Gastrocnemius medialis (tissue), 4 donors: ENCODE measurements at places on chromosomes 4 and X.

GRCh38 chr4:30068234-30068633 is 651.9 kb upstream of the PCDH7 start:
- no peak for DNase-seq

DNA sequence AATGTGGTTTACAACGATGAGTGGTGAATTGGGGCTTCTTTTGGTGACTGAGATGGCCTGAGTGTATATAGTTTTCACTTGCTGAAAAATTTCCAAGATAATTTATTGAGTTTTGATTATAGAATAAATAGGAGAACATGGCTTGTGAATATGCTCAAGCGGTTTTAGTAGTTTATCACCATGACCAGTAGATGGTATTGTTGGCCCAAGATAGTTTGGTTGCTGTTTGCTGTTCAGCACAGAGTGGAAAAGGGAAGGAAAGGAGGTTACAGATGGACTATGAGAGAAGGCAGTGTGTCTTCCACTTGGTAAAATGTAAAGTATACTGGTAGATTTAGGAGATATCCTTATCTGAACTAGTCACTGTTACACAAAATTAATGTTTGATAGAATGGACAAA is 55.8 kb upstream of the POU4F2 start:
- no peak for DNase-seq

DNA sequence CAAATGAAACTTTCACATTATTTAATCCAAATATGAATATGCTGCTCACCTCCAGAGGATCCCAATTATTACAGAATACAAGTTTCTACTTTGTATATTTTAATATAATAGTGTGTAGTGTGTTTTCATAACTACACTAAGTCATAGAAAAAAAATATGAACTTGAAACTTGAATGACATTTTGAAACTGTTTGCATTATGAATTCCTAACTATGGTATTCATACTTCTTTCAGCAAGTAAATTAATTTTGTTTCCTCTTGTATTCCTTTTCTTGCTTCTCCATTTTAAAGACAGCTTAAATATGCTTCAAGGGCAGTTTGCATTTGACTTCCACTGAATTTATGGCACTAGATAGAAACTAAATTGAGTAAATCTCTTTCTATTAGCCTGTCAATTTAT is 177.1 kb downstream of the BMPR1B start:
- no peak for DNase-seq

DNA sequence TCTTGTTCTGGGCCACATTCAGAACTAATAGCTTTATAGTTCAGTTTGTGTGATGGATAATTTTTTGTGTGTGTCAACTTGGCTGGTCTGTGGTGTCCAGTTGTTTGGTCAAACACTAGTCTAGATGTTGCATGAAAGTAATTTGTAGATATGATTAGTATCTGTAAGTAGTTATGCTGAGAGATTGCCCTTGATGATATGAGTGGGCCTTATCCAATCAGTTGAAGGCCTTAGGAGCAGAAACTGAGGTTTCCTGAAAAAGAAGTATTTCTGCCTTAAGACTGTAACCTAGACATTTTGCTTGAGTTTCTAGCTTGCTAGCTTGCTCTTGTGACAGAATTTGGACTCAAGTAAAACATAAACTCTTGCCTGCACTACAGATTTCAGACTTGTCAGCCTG is 30.4 kb downstream of the STIM2 start:
- no peak for DNase-seq

DNA sequence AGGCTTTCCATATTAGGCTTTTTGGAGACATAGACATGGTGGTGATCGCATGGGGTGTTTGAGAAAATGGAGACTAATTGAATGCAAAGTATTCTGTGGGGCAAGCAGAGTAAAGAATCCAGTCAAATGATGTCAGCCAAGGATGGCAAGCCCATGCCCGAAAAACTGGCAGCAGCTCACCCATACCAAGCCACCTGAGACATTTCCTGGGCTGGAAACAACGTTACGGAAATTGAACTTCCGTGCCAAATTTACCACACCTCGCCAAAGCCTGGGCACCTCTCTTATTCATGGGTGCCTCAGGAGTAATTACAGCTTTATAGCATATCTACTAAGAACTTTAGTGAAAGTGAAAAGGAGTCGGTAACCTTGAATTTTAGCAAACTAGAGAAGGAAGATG is 166.4 kb downstream of the CBR4 start:
- no peak for DNase-seq

GRCh38 chrX:52341493-52341892 is 27.3 kb upstream of the XAGE2 start:
- DNase-seq, result no peak

DNA sequence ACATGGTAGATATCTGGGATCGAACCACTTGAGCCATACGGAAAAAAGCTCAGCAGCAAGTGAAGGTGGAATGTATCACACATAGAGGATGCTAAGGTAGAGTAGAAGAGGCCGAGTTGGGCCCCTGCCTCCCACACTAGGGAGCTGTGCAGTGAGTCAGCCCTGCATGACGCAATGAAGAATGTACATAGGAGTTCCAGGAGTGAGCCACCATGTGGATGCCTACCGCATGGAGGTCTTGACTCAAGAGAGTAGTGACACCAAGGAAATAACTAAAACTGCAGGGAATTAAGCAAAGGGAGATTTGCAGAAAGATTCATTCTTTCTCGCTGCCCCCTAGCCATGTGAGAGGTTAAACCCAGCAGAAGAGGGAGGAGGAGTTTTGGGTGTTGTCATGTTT is 389.6 kb upstream of the IGFBP7 start:
- no peak for DNase-seq

- peak; percentile 31 for DNase-seq
Observed at GRCh38 chrX:18983666-18984380, at the start of gene PHKA2. Gene PHKA2 (minus strand): TSS chrX:18984114. CDS start chrX:18983932, 182 bp downstream.

GRCh38 chr4:173121076-173121561 is 47.5 kb upstream of the GALNT7 start:
- DNase-seq, result peak; percentile 3

- no peak for DNase-seq
Observed at GRCh38 chrX:125093852-125094251, 225.8 kb upstream of the TEX13C start.

DNA sequence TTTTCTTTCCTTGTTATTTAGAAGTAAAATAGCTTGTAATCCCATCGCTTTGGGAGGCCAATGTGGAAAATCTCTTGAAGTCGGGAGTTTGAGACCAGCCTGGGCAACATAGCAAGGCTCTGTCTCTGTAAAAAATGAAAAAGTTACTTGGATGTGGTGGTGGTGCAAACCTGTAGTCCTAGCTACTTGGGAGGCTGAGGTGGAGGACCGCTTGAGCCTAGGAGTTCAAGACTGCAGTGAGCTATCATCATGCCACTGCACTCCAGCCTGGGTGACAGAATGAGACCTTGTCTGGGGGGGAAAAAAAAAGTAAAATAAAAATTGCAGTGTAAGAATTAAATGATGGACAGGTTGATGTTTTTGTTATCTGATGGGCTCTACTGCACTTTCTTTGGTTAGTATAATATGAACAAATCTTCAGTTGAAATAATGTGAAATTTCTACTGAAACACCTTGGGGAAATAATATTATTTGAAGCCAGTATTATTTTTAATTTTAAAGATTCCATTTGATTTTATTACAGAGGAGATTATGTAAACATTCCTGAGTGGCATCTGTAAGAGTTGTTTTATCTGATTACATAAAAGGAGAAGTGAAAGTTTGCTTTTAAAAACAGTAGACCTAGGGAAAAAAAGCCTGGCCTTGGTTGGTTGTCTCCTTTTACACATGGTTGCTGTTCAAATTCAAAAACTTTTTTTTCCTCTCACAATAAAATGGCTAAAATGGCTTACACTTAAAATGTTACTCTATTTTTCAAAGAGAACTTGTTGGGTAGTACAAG is 10.5 kb upstream of the NDUFC1 start:
- DNase-seq, result no peak

GRCh38 chr4:10454726-10455125 is 2.5 kb downstream of the ZNF518B start:
- no peak for DNase-seq

GRCh38 chr4:13777341-13777740 is 149.8 kb upstream of the BOD1L1 start:
- no peak for DNase-seq

DNA sequence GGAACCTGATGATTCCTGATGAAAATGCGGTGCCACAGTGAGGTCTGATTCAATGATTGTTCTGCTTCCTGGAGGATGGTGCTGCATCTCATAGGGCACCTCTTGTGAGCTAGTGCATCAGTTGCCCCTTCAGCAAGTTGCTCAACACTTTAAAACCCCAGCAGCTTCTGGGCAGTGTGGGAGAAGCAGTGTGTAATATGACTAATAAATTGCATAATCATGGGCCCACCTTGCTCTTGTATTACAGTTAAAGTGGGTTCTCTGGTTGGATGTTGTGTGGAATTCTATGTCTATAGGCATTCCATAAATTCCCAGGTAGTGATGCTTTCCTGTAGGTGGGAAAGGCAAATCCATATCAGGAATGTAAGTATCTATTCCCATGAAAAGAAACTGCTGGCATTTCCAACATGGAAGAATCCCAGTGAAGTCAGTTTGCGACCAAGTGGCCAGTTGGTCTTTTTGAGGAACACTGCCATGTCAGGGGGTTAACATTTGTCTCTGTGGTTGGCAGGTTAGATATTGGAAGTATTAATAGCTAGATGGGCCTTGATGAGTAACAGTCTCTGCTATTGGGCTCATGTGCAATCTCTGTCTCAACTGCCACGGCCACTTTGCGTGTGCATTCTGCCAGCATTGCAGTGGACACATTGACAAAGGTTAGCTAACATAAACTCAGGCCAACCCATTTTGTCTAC is 121.1 kb upstream of the OTUD4 start:
- no peak for DNase-seq

DNA sequence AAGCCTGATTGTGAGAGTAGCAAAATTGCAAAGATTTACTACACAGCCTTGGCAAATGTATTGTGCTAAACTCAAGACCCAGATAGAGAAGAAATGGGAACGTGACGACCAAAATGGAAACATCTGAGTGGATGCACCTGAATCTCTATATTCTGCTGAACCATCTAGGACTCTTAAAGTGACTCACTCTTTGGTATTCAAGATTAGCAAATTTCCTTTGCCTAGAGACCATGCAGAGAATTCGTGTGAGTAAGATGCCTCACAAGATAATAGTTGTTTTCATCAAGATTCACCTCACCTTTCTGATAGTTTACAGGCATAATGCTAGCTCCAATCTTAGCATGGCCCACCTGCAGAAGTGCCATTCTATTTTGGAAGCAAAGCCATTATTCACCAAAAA is 14.4 kb upstream of the ATOH1 start:
- DNase-seq, result no peak

DNA sequence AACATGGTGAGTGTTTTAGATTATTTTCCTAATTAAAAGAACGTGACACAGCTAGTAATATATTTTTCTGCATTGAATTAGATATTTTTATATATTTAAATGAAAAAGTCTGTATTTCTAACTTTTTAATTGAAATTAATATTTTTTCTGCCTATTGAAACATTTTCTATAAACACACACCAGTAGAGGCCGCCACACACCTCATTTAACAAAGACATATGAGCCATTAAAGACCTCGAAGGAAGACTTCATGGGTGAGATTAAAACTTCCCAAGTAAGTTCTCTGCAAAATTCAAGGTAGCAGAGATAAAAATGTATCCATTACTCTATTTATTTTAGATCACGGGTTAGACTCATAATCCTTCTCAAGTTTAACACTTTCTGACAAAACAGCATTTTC is 8.3 kb downstream of the SLITRK2 start:
- no peak for DNase-seq

DNA sequence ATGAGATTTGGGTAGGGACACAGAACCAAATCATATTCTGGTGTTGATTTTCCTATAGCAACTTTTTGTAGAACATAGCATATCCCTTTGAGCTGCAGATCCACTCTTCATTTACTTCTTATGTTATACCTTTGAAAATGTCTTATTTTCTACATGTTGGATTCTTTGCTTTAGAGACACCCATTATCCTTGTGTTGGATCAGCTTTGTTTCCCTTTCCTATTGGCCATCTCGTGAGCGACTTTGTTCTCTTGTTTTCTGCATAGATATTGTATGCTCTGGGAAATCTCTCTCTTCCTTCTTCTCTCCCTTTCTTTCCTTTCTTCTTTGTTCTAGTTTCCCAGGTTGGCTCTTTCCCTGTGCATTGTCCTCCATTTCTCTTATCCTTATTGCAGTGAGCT is 59.6 kb downstream of the DRD5 start:
- no peak for DNase-seq

DNA sequence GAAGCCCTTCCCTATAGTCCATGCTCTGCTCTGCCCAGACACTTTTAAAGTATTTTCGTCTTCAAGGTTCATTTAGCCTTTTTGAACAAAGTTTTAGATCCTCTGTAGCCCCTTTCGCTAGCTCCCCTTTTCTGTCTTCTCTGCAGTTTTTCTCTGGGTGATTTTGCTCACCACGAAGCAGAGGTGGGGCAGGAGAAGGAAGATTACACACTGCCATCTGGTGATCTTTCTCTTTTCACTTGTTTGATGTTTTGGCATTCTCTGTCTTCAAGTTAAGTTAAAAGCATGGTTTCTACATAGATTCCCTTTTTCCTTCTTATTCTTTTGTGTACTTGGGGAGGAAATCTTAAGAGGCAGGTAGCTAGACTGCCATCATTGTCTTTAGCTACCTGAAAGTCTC is 43.9 kb downstream of the CC2D2A start:
- no peak for DNase-seq

GRCh38 chr4:90122355-90122748 is 4.8 kb upstream of the CCSER1 start:
- no peak for DNase-seq

GRCh38 chrX:17368002-17368401 is 7.0 kb upstream of the NHS start:
- no peak for DNase-seq

DNA sequence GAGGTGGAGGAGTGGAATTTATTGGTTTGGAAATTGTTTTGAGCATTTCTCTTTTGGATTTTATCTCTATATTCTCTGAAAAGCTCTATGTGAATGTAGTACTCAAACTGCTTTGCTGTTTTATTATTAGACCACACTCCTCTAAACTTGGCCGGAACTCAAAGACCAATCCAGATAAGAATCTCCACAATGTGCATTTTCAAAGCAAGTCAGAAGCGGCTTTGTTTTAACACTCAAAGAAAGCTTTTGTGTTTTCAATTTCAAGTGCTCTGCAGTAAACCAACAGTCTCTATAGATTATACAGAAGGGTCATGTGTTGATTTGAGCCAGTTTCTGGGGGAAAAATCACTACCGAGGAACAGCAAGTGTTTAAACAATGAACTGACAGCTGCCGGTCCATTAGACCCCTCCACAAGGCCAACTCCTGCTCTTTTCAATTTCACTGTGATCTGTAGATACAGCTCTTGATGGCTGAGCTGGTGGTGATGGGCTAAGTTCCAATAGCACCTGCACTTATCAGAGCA is 79.4 kb downstream of the FTHL17 start:
- no peak for DNase-seq

DNA sequence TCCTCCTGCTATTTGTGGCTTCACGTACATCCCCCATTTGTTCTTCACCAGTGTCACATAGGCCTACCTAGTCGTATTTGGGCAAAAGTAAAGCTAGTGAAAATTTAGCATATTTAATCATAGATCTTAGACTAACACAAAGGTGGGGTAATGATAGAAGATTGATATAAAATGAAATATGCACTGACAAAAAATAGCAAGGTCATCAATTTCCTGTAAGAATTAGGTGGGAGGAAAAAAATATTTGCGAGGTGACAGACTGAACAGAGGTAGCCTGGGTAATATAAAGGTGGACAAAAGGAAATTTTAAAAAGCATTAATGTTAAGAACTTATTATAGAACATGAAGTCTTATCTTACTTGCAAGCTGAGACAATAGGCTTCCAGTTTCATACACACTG is 239.9 kb downstream of the PCDH10 start:
- no peak for DNase-seq
